Activated T-cell treated with anti-CD3 and anti-CD28 coated beads, Interleukin-2, amount 50 U/mL, for 72 hours (primary cell): ENCODE measurements at places on chromosomes 12 and 14. TPM values are rescaled to one million over a fixed set of nuclear protein-coding genes. Genes with fewer than 3 reads are reported as not detected.

OTOGL gene
- total RNA-seq = not detected

MYRFL gene
- 0.14 TPM for total RNA-seq

SERPINA9 gene
- not detected for total RNA-seq

ARHGDIB gene
- 450 TPM for total RNA-seq

APOF gene
- total RNA-seq = 0.28 TPM

CPNE8 gene
- 3.5 TPM for total RNA-seq

DNA sequence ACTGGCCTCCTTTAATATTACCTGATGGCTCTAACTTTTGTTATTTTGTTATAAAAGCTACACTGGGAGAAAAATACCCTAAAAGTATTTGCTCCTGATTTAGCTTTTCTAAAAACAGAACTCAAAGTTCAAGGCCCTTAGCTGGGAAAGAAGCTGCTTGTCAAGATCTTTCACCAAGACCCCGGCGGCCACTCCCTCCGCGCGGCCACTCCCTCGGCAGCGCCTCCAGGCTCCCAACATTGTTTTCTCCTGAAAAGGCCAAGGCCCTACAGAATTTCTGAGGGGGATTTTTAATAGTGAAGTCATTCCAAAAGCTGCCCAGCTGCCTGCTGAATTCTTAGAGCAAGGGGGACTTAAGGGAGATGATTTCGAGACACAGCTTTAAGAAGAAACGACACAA is 96.4 kb downstream of the NTN4 start:
- no peaks in the 10 kb centered on the region for H3K27me3 ChIP-seq
- no peaks in the 10 kb centered on the region for H3K4me1 ChIP-seq
- H3K36me3 ChIP-seq = no peaks in the 10 kb centered on the region
- no peak for DNase-seq
- no peak overlapping the region for H3K27ac ChIP-seq

DNA sequence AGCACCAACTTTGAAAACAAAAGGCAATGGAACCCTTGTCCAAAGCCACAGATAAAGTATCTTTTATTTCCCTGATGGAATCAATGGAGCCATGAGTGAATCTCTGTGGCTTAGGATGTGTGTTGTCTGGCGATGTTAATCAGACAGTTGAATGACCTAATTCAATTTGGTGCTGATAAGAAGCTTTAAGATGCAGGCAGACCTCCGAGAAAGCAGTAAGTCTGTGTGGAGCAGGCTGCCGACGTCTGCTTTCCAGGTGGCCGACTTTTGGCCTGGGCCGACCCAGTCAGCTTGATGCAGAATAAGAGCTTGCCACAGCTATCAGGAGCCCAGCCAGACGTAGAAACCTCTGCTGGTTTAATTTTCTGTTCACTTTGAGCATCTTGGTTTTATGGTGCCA is 21.1 kb upstream of the TMEM132C start:
- no peaks in the 10 kb centered on the region for H3K27me3 ChIP-seq
- no peak overlapping the region for H3K27ac ChIP-seq
- DNase-seq = no peak
- H3K4me3 ChIP-seq = no peak overlapping the region

GRCh38 chr14:70993931-70994330 is 86.7 kb downstream of the PCNX1 start:
- peaks cover 31% of the 10 kb centered on the region for H3K4me1 ChIP-seq
- no peak for DNase-seq
- no peak overlapping the region for H3K27ac ChIP-seq
- peaks cover 3% of the 10 kb centered on the region for H3K36me3 ChIP-seq
- no peaks in the 10 kb centered on the region for H3K27me3 ChIP-seq

DNA sequence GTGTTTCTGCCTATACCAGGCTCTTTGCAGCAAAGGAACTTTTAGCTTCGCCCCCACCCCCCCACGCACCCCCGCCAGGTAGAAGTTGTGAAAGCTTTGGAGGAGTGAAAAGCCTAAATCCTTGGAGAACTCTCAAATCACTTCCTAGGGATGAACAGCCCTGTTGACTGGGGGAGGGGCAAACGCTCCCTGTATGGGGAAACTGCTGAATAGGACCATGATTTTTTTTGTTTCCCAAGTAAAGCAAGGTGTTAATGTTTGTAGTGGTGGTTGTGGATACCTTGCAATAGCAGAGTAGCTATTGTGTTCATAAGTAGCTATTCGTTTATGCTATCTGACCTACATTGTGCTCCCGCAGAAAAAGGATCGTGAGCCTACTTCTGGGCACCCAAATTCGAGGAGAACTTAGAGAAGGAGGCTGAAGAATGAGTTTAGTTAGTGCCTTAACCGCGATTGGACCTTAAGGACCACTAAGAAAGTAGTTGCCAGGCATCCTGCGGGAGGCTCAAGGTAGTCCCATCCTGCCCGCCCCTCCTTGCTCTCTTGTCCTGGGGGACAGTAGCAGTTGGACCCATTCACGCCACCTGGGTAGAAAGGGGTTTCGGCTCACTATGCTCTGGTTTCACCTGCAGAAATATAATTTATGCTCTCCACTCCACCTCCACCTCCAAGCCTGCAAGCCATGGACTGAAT is 901 bp upstream of the NFKBIA start:
- H3K27ac ChIP-seq = peak overlapping the region; percentile 93
- no peak for DNase-seq
- peak overlapping the region; percentile 97 for H3K4me3 ChIP-seq
- peaks cover 46% of the 10 kb centered on the region for H3K4me1 ChIP-seq
- no peaks in the 10 kb centered on the region for H3K27me3 ChIP-seq

- peaks cover 7% of the 10 kb centered on the region for H3K36me3 ChIP-seq
- DNase-seq = no peak
- H3K4me3 ChIP-seq = no peak overlapping the region
- H3K27ac ChIP-seq = no peak overlapping the region
Observed at GRCh38 chr12:1946296-1946695, 27.8 kb upstream of the CACNA2D4 start.

DNA sequence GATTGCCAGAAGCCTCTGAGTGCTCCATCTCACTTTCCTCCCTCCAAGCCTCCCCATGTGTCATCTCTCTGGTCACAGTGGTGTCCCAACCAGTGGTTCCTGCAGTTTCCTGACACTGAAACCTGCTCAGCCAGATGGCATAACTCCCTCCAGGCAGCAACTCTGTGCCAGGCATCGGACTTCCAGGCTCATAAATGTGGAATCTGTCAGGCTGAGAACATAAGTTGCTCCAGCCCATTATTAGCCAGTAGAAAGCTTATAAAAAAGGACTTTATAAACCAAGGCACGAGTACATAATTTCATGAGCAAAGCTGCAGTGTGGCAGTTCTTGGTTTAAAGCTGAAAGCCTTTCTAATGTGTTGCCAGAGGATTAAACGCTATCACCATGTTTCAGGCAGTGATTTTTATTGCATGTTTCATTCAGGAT is 194.3 kb downstream of the DACT1 start:
- peaks cover 7% of the 10 kb centered on the region for H3K4me1 ChIP-seq
- no peaks in the 10 kb centered on the region for H3K27me3 ChIP-seq
- H3K36me3 ChIP-seq = no peaks in the 10 kb centered on the region
- no peak overlapping the region for H3K27ac ChIP-seq
- DNase-seq = no peak

GRCh38 chr12:76345569-76345968 is 2.6 kb downstream of the BBS10 start:
- no peak overlapping the region for H3K4me3 ChIP-seq
- no peak for DNase-seq
- H3K36me3 ChIP-seq = no peaks in the 10 kb centered on the region
- no peak overlapping the region for H3K27ac ChIP-seq
- no peaks in the 10 kb centered on the region for H3K27me3 ChIP-seq

- H3K4me1 ChIP-seq = peaks cover 56% of the 10 kb centered on the region
Observed at GRCh38 chr12:93441081-93441616, 598 bp downstream of the UBE2N start.

DNA sequence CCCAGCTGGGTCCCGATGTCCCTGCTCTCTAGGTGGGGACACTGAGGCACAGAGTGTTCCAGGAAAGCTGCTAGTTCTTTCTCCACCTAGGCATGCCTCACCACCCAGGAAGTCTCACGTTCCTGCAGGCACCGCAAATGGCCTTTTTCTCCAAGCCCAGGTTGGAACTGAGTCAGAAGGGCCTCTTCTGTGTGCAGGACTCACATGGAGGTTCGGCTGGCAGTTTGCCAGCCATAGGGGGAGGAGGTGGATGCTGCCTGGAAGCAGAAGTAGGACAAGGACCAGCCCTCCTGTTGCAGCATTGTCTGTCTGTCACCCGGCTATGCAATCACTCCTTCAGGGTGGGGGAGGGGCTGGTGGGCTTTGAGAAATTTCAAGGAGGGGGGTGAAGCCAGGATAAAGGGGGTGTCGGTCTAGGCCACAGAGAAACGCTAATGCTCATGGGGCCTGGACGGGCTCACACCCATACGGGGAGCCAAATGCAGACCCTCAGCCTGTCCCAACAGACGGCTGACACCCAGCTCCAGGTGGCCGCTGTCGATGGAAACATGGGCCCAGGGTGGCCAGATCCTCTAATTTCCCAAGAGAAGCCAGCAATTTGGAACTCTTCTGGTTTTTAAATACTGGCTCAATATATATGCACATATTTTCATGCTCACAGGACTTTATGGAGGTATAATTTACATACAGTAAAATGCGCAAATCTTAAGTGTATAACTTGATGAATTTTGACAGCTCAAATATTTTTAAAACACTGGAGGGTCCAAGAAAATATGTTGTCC is 120.5 kb downstream of the PHETA1 start:
- H3K27me3 ChIP-seq = no peaks in the 10 kb centered on the region
- no peaks in the 10 kb centered on the region for H3K4me1 ChIP-seq
- H3K36me3 ChIP-seq = no peaks in the 10 kb centered on the region
- no peak overlapping the region for H3K4me3 ChIP-seq
- no peak for DNase-seq

DNA sequence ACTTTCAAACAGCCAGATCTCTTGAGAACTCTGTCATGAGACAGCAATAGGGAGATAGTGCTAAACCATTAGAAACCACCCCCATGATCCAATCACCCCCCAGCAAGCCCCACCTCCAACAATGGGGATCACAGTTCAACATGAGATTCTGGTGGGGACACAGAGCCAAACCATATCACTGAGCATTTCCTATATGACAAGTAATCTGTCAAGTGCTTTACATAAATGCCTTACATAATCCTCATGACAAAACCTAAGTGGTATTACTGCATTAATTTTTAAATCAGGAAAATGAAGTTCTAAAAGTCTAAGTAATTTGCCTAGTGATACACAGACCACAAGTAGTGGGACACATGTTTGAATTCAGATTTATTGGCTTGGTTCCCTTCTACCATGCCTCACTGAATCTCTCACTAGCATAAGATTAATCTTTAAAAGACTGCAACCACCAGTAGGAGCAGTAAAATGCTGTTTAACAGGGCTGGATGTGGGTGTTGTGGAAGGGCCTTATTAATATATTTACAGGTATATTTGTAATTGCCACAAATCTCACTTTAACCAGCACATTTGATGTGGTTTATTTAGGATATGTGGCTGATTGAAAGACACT is 323.1 kb upstream of the FBXO33 start:
- DNase-seq = no peak
- H3K27me3 ChIP-seq = no peaks in the 10 kb centered on the region
- no peak overlapping the region for H3K4me3 ChIP-seq
- no peaks in the 10 kb centered on the region for H3K36me3 ChIP-seq

GRCh38 chr14:95386536-95387095 is 66.9 kb upstream of the CLMN start:
- peaks cover 2% of the 10 kb centered on the region for H3K36me3 ChIP-seq
- H3K4me1 ChIP-seq = no peaks in the 10 kb centered on the region
- H3K4me3 ChIP-seq = no peak overlapping the region

DNA sequence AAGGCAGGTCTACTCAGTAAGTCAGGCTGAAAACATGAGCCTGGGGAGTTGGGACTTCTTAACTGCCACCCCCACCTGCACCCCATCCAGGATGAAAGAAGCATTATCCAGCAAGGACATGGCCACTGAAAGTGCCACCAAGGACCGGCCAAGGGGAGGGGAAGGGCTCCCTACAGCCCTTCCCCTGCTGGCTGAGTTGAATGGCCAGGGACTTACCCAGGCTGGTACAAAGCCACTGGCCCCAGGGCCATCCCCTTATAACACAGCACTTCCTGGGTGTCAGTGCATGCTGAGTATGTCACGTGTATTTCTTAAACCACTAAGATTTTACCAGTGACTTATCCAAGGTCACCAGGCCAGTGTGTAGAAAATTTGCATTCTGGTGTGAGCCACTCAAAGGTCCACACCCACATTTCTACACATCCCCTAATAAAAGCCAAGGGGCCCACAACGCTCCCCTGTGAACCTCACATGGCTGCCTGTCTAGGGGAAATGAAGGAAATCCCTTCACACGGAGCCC is 29.3 kb upstream of the ZFP36L1 start:
- DNase-seq = peak; percentile 49
- no peaks in the 10 kb centered on the region for H3K27me3 ChIP-seq
- peaks cover 42% of the 10 kb centered on the region for H3K4me1 ChIP-seq
- H3K27ac ChIP-seq = no peak overlapping the region
